Stimulated activated CD8-positive, alpha-beta memory T cell treated with anti-CD3 and anti-CD28 coated beads, Interleukin-7, amount 100 ng/mL, for 24 hours (primary cell): ENCODE measurements at places on chromosomes 4 and X.

- DNase-seq: no peak
Observed at GRCh38 chrX:109347632-109348031, 134.3 kb downstream of the GUCY2F start.

DNA sequence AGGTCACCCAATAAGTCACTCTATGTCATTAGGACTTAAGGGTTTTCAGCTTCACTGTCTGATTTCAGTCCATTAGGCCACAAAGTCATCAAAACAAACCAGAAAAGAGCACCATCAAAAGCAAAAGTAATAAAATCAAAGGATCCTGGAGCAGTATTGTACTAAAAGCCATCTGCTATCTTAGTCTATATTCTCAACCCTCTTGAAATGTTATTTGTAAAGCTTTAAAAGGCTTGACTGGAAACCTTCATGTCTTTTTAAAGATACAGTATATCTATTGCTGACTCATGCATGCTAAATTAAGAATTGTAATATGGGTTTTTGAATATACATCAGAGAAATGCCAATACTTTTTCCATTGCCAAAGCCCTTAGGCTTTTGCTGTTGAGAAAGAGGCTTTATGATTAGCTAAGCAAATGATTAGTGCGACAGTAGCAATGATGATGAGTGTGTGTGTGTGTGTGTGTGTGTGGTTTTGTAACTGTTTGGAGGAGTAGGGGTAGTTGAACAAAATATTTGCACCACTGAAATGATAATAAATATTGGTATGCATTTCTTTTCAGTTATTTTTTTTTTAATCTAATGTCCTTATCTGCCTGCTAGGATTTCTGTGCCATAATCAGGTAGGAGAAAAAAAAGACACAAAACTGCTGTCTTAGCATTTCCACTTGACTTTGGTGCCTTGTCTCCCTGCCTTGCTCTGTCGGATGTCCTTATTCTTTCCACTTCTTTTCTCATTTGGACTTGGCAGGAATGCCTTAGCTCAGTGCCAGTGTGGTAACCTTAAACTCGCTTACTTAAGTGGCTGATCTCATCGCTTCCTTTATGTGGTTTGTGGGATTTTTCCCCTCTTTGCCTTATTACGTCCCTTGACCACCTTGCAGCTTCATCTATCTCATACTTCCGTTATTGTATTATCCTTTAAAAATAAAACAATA is 119.7 kb downstream of the PCDH7 start:
- no peak for DNase-seq

- no peak for DNase-seq
Observed at GRCh38 chr4:110224812-110225211, 26.4 kb upstream of the ELOVL6 start.

- DNase-seq: peak; percentile 4
Observed at GRCh38 chrX:12894074-12895030, 12.1 kb upstream of the TLR8 start.
